ENCODE measurements at places on chromosomes 6 and 20.

DNA sequence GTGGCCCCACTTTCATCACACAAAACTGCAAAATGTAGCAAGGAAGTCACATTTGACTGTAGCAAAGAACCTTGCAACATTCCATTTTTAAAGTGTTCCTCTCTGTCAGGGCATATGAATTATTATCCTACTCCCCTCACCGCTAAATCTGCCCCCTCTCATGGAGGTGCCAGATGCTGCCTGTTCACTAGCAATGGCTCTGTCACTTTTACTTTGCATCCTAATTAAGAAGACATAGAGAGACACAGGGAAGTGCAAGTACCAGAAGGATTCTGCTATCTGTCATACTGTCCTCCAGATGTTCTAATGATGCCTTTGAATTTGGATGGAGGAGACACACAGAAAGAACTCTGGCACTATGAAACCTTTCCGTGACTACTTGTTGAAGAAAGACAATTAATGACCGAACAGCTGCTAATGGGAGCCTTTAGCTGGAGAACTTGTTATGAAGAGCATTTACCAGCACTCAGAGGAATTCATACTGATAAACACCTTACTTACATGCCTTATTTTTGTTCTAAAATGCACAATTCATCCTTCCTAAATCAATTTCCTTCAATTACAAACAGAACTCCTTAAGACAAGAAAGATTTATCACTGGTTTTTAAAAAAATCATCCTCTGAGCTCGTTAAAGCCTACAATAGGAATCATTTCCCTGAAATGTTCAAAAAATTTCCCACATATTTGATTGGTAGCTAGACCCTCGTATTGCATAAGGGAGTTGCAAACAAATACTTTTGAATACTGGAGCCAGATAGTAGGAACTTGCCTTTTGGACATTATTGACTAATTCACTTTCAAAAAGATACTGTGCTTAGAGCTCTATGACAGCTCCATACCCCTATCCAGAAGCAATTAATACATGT, 292.6 kb downstream of the UBE3D start:
- no peak for DNase-seq

GRCh38 chr20:6282642-6283041, 159.8 kb upstream of the FERMT1 start:
- DNase-seq, result no peak

- no peak for DNase-seq
Observed at GRCh38 chr20:36435592-36436541, 105.5 kb upstream of the MYL9 start.

DNA sequence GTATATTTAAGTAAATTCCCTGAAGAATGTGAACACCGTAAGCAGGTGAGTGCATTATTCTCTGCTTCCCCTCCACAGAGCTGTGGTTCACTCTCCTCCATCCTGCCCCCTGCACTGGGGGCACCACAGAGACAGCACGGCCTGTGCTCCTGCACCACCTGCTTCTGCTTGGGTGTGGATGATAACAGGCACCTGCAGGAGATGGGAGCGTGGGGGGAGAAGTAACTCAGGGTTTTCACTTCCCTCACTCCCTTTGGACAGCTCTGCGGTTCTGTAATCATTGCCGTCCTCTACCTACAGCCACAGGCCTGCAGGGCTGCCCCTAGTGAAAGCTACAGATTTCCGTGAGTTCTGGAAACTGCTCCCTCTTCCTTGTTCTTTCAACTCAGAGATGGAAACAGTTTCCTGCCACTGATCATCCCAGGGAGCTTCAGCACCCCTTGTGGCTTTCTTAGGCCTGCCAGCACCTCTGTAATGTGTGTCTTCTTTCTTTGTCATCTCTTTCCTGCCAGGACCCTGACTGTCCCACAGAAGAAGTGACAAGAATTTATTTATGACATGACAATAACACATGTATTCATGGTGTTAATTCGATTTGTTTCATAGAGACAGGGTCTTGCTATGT, 21.3 kb upstream of the MICB start:
- DNase-seq, result no peak

DNA sequence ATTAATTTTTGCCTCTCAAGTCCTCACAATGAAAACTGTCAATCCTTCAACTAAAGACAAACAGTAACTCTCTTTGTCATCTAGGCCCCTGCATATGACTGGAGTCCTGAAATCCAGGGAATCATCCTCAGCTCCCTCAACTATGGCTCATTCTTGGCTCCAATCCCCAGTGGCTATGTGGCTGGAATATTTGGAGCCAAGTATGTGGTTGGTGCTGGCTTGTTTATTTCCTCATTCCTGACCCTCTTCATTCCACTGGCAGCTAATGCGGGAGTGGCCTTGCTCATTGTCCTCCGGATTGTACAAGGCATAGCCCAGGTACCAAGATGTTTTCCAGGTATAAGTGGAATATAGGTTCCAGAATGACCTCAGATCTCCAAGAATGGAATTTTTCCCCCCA, 15.4 kb downstream of the SLC17A4 start:
- DNase-seq, result no peak

GRCh38 chr6:34115915-34116314, 30.0 kb downstream of the GRM4 start:
- no peak for DNase-seq

DNA sequence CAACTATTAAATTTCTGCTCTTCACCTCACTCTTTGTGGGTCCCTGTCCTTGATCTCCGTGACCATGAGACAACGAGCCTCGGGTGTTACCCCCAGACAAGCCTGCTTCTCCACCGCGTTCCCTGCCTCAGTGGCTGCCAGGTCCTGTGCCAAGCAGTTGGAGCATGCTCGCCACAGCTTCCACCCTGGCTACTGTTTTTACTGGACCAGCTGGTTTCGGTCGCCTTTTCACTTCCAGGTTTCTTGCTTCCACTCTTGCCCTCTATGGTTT, 5.6 kb downstream of the TP53RK start:
- no peak for DNase-seq

GRCh38 chr20:30486103-30486478, 771.4 kb upstream of the DEFB115 start:
- no peak for DNase-seq

- DNase-seq, result no peak
Observed at GRCh38 chr6:110363748-110364147, 5.6 kb upstream of the METTL24 start.

- no peak for DNase-seq
Observed at GRCh38 chr20:49759266-49759950, 45.7 kb upstream of the B4GALT5 start.

- DNase-seq, result no peak
Observed at GRCh38 chr6:170107606-170108222, 183.2 kb downstream of the DLL1 start.

GRCh38 chr6:169965657-169966311, 214.4 kb downstream of the ERMARD start:
- DNase-seq, result no peak

- DNase-seq, result no peak
Observed at GRCh38 chr6:12911427-12911826, 194.9 kb downstream of the PHACTR1 start.

- DNase-seq, result no peak
Observed at GRCh38 chr20:13995086-13995665, at the start of gene MACROD2. MACROD2 (plus strand) TSS chr20:13995516.

- no peak for DNase-seq
Observed at GRCh38 chr6:106502559-106502958, 126.7 kb downstream of the RTN4IP1 start.

GRCh38 chr6:25417046-25417605, 138.0 kb downstream of the CARMIL1 start:
- DNase-seq, result no peak

DNA sequence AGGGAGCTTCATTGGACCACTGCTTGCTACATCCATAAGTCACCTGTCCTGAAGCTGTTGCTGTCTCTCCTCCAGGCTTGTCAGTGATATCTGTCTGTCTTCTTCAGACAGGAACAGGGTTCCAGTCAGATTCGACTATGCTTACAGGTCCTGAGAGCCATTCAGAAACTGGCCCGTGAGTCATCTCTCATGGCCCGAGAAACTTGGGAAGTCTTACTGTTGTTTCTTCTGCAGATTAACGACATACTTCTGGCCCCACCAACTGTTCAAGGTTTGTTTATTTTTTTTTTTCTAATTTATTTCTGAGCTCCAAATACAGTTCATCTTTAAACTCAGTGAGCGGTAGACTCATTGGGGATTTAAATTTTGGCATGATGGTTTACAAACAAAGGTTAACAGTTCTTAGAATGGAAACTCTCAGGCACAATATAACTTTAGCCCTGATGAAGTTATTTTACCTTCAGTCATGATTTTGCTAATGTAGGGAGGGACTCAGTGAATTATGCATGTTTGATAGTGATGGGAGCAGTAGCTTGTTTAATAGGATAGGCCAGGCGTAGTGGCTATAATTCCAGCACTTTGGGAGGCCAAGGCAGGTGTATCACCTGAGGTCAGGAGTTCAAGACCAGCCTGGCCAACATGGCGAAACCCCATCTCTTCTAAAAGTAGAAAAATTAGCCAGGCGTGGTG, 24.7 kb downstream of the RALGAPB start:
- DNase-seq, result no peak

DNA sequence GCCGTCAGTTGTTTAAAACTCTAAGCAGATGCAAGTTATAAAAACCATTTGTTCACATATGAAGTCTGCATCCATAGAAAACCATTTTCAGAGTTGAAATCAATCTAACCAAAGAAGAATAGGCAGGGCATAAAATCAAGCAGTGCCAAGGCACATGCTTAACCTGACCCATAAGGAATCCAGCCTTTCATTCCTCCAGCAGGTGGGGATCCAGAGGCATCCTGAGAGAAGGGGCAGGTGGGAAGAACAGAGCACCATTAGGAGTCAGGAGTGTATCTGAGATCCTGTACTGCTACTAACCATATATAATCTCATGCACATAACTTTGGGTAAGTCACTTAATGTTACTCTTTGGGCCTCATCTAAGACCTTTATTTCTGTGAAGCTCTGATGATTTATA, 29.4 kb upstream of the FOXO3 start:
- no peak for DNase-seq

- DNase-seq, result no peak
Observed at GRCh38 chr6:104784884-104785283, 74.8 kb downstream of the HACE1 start.

DNA sequence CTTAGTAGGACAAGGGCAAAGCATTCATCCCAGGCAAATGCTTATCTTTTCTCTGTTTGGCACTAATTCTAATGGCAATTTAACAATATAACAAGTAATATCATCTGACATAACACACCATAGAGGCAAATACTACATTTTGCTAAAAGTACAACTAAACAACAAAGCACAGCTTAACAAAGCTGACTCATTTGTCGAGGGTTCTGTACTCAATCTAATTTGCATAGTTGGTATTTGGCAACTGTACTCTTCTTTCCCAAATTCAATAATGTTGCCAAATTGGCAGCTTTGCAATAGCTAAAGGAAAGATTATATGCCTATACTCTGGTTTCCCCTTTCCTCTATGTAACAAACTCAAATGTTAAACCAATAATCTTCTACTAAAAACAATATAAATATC, 461.0 kb downstream of the PKHD1 start:
- DNase-seq, result no peak

DNA sequence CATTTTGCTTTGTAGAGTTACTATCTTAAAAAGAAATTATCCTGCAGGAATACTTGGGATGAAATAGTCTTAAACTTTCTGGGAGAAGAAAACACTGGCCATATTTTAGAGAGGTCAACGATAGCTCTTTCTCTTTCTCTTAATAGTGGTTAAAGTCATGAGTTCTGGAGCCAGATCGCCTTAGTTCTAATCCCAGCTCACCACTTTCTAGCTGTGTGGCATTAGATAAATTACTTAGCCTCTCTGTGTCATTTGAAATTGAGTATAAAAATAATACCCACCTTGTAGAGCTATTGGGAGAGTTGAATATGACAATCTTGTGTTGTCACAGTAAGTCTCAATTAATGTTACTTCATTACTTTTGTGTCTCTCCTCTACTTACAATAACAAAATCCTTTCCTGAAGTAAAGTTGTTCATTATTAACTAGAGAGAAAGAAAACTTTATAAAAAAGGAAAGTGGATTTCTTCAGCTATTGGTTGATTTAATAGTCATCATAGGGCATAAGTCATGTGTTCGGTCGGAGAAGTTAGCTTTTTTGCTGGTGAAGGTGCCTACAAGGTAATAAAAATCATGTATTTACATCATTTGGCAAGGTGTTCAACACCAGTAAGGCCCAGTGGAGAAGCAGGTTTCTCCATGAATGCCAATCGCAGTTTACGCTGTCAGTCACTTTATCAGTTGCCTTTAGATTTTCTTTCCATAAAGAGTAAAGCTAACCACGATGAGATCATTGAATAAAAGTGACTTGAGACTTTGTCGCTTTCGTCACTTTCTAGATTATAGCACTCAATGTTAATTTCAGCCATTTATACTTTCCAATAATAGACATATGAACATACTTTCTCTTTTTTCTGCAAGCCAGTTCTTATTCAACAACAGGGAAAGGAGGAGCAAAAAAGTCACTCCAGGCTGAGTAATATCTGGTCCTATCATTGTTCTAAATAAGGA, 2.0 kb downstream of the NEDD9 start:
- no peak for DNase-seq

DNA sequence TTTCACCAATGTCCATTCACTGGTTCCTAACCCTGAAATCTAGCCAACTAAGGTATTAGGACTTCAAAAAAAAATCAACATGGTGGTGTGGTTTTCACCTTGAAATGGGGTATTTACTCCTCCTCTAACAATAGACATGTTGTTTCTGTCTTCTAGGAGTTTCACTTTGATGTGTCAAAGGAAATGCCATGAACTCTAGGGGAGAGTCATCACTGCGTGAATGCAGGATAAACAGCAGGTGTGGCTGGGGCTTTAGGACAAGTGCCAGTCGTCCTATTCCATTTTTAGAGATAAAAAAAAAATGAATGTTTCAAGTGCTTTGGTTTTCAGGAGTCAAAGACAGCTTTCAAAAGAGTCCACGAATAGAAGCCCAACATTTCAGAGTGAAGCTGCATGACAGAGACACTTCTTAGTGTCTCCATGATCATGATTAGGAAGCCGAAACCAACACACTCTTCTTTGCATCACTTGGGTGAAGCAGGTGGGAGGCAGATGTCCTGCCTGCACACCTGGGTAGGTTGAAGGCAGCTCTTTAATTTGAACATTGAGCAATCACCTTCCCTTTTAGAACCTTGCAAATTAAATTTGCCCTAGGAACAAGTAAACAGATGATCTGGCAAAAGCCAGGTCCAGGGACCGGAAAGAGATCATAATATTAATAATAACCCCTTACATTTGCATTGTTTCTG, 328.5 kb upstream of the PRDM1 start:
- no peak for DNase-seq

DNA sequence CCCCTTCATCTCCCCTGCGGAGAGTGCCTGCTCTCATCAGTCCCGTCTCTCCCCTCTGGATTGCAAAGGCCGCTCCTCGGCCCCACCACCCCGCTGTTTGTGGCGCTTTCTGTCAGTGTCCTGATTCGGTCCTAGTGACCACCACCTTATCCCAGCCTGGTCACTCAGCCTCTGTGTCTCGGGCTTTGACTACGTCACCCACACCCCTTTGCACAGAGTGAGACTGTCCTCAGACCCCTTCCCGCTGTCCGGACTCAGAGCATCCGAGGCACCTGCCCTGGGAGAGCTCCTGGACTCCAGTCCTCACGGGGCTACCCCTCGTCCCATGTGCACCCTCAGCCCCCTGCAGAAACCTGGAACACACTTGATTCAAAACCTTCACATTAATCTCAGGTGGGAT, 380.2 kb downstream of the TAF4 start:
- no peak for DNase-seq
